ENCODE measurements at places on chromosomes 11 and 22.

DNA sequence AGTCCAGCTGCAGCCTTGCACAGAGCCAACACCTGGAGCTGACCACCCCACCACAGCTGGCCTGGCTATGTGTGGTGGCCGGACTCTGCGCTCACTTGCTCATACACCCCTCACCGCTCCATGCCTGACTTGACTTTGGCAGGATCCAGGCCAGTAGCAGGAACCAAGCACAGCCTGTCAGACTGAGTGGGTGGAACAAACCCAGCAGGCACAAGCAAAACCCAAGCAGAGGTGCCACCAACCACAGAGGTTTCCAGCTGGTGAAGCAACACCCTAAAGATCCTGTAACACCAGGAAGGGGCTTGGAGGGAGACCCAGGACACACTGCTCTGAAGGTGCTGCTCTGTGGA lies 44.9 kb upstream of the WNT11 start:
- no peak for DNase-seq

DNA sequence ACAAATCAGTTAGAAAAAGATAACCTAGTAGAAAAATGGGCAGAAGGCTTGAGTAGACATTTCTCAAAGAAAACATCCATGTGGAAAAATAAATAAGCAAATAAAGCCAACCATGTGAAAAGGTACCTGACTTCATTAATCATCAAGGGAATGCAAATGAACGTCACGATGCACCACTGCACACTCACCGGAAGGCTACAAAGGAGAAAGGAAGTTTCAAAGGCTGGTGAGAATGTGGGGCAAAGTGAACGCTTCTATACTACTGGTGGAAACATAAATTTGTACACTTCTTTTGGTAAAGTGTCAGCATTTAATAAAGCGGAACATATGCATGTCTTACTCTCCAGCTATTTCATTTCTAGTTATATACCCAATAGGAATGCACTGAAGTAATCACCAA lies 166.8 kb downstream of the CSNK2A3 start:
- DNase-seq = no peak

DNA sequence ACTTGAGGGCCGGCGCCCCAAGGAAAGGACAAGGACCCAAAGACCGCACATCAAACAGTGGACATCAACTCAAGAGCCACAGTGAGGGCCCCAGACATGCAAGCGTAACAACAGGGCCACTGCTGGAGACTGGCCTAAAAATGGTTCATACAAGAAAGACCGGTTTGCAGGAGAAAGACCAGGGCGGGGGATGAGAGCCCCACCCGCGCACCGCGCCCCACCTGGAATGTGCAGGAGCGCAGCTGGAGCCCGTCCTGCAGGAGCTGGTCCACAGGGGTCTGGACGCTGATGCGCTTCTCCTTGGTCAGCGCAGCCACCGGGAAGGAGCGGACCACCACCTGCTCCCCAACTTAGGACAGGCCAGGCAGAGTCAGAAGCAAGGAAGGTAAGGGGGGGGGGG lies 13.9 kb downstream of the SBF1 start:
- no peak for DNase-seq

GRCh38 chr11:133618544-133618943 lies 86.2 kb upstream of the OPCML start:
- DNase-seq = no peak

GRCh38 chr11:29485641-29486040 lies 531.2 kb downstream of the KCNA4 start:
- DNase-seq = peak; percentile 34

GRCh38 chr11:112780351-112781087 lies 180.7 kb upstream of the NCAM1 start:
- DNase-seq = peak; percentile 48

DNA sequence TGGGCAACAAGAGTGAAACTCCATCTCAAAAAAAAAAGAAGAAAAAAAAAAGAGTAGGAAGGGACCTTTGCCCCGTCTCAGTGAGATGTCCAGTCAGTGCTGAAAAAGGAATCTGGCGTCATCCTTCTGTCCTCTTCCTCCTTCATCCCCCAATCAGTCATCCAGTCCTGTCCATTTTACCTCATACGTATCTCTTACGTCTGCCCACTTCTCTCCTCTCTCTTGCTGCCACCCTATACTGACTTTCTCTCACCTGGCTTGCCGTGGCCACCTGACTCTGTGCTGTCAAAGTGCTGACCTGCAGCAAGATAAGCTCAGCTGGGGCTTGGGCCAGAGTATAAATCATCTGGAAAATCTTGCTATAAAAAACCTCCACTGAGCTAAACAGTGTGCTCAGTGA lies 13.6 kb downstream of the SEPTIN3 start:
- DNase-seq = no peak

- peak; percentile 84 for DNase-seq
Measured at GRCh38 chr11:3950996-3951660, 95.7 kb downstream of the STIM1 start.

GRCh38 chr22:34579519-34579918 lies 486.4 kb upstream of the ISX start:
- DNase-seq = no peak

DNA sequence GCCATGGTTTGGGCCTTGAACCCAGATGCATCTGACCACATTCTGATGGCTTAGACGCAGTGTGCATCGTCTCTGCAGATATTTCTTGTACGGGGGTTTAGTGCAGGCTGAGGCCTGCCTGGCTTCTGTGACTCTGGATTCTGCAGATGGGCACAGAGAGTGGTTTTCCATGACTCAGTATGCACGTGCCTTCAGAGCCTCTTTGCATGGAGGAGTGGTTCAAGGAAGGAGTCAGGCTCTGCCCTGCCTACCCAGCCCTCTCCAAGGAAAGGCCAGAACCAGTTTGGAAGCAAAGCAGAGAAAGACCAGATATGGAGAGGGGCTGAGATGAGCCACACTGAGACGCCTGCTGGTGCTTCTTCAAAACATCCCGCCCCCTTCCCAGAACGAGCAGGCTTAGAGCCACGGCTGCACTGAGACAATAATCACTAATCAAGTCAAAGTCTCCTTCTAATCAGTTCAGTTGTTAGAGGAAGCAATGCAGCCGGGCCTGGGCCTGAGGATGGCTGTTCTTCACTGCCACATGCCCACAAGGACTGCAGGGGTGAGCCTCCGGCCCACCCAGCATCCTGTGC lies 308.9 kb downstream of the NXPE2 start:
- no peak for DNase-seq

- no peak for DNase-seq
Measured at GRCh38 chr11:17314904-17315426, 36.6 kb upstream of the NCR3LG1 start.

GRCh38 chr11:20161923-20162744 lies 1.9 kb upstream of the DBX1 start:
- no peak for DNase-seq

- DNase-seq = peak; percentile 41
Measured at GRCh38 chr11:66617155-66617834, 865 bp downstream of the RBM14 start.

GRCh38 chr22:42772647-42773046 lies 52.0 kb upstream of the A4GALT start:
- DNase-seq = no peak

DNA sequence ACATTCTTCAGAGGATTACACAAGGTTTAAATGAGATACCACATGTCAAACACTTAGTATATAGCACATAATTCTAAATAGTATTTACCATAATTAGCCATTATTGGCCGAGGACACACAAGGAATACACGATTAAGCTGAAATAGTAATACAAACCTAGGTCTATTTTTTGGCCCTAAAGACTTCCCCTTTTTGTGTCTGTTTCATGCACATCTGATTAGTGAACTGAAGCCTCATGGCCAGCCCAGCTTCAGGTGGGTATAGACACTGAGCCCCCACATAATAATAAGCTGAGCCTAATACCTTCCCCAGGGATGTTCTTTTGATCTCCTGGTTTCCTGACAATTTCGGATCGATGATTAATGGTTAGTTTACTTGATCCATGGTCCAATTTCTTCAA lies 2.1 kb downstream of the GLYATL1B start:
- DNase-seq = no peak

GRCh38 chr11:65424205-65425104 lies 1.9 kb downstream of the NEAT1 start:
- peak; percentile 59 for DNase-seq

- DNase-seq = no peak
Measured at GRCh38 chr11:19253153-19253745, 12.5 kb upstream of the E2F8 start.

All from amniotic epithelial cell (primary cell).